H7 (cell line): ENCODE measurements at places on chromosomes 11 and 22. TPM values are rescaled to one million over a fixed set of nuclear protein-coding genes. Genes with fewer than 3 reads are reported as not detected.
A peak's percentile ranks its signal among the peaks of the same experiment; 100 is the strongest.

Gene KIRREL3
- total RNA-seq, result 0.10 and 0.55 TPM in 2 replicates

DNA sequence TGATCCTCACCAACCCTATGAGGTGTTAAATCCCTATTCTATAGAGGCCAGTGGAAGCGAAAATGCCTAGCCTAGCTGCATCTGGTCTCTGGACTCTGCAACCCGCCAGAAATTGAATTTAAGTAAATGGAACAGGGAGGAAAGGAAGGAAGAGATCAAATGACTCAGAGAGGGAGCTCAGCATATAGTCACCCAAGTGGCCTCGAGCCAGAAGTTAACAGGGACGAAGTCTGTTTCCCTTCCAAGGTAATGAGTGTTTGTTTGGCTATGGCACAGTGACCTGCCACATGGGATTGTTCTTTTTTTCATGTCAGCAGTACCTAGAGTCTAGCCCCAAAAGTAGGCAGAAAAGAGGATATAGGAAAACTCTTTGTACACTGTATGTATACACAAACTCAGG, 66.3 kb downstream of the PAK1 start:
- no peak for DNase-seq

Gene ARHGAP20
- 0.07 and 0.14 TPM in 2 replicates for total RNA-seq

Gene KRTAP5-7
- total RNA-seq, result not detected in 2 replicates

GRCh38 chr22:30919973-30920372, 48.6 kb downstream of the MORC2 start:
- DNase-seq, result no peak

DNA sequence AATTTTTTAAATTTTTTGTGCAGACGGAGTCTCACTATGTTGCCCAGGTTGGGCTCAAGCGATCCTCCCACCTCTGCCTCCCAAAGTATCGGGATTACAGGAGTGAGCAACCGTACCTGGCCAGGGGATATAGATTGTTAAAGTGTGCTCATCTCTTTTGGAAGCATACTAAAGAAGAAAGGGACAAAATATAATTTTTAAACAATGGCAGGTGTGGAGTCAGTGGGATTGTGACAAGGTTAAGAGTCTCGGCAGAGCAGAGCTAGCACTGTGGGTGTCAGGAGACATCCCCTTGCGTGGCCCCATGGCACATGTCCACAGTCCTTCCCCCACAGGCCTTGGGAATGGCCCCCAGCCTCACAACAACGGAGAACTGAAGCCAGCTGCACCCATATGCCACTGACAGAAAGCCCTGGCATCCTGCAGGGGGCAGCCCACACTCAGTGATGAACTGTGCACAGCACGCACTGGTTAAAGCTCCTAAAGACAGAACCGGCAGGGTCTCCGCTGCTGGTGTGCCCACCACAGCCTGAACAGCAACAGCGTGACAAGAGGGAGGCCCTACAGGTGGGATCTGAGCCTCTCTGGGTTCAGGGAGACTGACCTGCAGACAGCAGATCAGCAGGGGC, 29.9 kb downstream of the SERPIND1 start:
- peak; percentile 76 for DNase-seq

GRCh38 chr11:116136987-116137674, 632.9 kb upstream of the CADM1 start:
- DNase-seq, result no peak

Gene PRG3
- total RNA-seq, result not detected in 2 replicates

GRCh38 chr11:112381578-112381977, 120.9 kb upstream of the PLET1 start:
- no peak for DNase-seq

DNA sequence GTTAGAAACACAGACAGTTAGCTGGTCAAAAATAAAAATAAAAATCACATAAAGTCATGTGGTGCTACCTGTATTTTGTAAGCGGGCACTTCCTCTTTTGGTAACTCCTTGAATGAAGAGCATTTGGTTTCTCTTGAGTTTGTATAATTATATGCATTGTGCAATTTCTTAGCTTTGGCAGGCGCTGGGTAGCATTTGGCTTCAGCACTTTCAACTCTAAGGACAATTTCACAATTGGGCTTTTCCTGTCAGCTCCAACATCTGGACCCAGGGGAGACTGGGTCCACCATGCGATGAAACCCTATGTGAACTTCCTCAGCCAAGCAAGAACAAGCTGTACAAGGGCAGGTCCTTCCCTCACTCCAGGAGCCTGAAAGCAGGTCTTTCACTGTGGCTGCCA, 169.1 kb downstream of the RRAS2 start:
- no peak for DNase-seq

- DNase-seq, result no peak
These were observed 53.0 kb downstream of the GRAMD4 start for GRCh38 chr22:46673205-46673604.

Gene SLC22A9
- not detected in 2 replicates for total RNA-seq

- no peak for DNase-seq
These were observed 29.6 kb downstream of the SOX6 start for GRCh38 chr11:16326679-16327297.

- DNase-seq, result no peak
These were observed 531 bp downstream of the DAGLA start for GRCh38 chr11:61680622-61681221.

- DNase-seq, result no peak
These were observed 4.7 kb downstream of the OR5AP2 start for GRCh38 chr11:56637500-56637899.

DNA sequence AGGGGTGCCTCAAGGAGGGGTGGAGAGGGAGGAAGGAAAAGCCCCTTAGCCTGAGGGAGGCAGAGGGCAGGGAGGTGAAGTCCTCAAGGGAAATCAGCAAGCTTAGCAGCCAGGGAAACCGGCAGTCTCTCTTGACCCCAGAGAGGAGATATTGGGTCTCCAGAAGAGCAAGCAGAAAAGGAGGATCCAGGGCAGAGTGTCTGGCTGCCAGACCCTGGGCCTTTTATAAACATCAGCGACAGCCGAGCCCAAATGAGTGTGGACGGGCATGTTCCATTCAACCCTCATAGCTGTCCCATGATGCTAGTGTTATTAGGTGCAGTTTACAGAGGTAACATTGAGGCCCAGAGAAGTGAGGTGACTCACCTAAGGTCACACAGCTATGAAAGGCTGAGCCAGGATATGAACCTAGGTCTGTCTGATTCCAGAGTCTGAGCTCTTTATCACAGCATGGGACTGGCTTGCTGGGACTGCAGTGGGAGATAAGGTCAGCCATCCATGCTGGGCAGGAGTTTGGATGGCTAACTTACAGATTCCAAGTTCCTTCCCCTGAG, 9.3 kb downstream of the PRDM11 start:
- no peak for DNase-seq

DNA sequence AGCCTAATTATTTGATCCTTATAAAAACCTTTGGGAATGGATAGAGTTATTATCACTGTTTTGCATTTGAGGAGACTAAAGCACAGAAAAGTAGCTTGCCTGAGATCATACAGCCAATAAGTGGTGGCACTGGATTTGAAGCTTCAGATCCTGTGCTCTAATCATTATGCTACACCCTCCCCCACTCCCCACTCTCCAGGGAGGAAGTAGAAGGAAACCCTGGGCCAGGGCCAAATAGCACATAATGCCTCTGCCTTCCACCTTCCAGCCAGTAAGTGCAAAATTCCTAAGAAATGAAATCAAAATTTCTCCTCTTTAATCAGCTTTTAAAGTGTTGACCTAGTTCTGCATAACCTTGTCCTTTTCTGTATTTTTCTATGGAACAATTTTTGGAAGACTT, 61.6 kb downstream of the SIK2 start:
- no peak for DNase-seq

Gene TEX54
- not detected in 2 replicates for total RNA-seq

DNA sequence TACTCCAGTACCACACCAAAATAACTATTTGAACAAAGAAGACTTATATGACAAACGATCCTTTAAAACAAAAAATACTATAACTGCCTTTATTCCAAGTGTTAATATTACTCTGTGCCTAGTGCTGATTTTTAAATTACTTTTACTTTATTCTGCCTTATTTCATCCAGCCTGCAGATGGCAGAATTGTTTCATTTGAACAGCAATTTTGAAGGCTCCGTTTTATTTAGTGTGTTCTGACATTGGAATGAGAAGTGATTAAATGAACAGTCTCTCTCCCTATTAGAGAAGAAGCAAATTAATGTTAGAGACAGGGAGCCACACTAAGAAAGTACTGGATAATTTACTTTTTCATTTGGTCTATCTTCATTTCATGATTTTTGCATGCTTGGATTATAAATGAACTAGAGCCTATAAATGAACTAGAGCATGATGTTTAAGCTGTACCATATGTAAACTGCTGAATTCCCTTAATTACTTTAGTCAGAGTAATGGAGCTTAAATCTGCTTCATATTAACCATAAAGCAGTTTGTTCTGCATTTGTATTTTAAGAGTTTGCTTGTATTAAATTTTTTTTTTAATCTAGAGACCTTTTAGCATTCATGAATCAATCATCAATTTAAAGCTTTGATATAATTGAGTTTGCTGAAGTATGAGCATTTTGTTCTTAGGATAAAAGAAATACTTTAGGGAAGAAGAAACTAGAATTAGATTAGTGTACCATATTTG, 9.8 kb downstream of the PDHX start:
- no peak for DNase-seq

- no peak for DNase-seq
These were observed 110.2 kb downstream of the WT1 start for GRCh38 chr11:32325187-32325586.

DNA sequence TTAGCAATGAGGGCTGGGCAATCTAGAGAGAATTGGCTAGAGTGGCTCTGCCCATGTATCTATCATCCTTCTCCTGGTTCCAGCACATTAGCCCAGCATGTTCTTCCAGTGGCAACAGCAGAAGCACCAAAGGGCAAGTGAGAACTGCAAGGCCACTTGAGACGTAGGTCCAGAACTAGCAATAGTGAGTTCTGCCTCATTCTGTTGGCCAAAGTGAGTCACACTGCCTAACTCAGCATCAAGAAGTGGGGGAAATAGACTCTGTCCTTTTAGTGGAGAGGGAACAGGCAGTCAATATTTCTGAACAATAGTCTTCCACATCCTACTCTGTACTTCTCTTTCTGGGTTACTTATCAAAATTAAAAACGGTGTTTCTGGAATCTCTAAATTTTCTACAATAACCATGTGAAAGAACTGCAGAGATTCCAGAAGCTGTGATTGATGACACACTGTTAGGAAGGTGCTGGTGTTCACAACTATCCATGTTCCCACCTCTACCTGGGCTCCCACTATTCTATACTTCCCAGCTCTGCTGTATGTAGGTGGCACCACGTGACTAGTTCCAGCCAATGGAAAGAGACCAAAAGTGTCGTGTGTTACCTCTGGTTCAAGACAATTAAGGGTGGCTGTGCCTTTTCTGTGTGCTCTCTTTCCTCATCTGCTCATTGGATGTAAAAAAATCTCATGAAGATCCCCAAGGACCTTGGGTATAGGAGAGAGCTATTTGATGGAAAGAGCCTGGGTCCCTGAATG, 23.4 kb upstream of the GRK3 start:
- no peak for DNase-seq

Gene GP1BB
- total RNA-seq, result 3.7 and 7.3 TPM in 2 replicates

GRCh38 chr11:124942466-124943253, 6.8 kb upstream of the HEPACAM start:
- DNase-seq, result no peak

DNA sequence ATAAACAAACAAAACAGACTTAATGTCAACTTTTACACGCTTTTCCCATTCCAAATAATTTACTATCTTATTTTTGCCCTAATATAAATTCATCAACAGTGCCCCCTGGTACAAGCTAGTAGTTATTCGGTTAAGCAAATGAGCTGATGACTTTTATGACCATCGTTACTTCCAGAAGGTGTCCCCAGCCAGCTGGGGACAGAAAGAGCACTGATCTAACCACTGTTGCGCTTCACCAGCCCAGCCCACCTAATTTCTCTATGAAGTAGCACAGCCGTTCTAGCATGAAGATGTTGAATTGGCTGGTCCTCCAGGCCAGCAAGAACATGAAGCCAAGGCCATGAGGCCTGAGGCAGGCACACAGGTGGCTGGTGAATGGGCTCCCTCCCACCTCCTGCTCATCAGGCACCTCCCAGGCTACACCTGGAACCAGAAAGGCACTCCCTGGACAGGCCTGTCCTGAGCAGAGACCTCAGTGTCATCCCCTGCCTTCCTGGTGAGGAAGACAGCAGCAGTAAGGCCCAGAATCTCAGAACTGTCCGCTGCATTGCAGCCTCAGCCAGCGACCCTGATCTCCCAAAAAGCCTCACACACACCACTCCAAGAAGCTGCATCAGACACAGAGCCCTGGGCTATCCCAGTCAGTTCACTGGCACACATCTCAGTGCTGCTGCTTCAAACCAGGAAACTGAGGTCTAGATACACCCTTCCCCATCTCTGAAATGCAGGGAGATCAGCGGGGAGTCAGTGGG, 12.9 kb downstream of the GNB1L start:
- no peak for DNase-seq

- no peak for DNase-seq
These were observed 18.7 kb downstream of the EHF start for GRCh38 chr11:34639545-34639944.

DNA sequence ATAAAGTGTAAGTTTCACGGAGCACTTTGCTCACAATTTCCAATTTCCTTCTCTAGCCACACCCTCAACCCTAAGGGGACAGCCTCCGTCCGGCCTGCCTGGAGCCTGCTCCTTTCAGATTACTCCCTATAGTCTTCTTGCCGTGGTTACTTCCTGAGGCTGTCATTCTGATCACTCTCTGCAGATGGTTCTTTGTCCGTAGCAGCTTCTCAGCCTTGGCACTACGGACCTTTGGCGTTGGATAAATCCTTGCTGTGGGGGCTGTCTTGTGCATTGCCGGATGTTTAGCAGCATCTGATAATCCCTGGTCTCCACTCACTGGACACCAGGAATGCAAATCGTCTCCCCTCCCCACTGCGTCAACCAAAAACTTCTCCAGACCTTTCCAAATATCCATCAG, 447.5 kb upstream of the KIRREL3 start:
- DNase-seq, result no peak

GRCh38 chr11:63506876-63507275, 992 bp downstream of the LGALS12 start:
- peak; percentile 11 for DNase-seq

DNA sequence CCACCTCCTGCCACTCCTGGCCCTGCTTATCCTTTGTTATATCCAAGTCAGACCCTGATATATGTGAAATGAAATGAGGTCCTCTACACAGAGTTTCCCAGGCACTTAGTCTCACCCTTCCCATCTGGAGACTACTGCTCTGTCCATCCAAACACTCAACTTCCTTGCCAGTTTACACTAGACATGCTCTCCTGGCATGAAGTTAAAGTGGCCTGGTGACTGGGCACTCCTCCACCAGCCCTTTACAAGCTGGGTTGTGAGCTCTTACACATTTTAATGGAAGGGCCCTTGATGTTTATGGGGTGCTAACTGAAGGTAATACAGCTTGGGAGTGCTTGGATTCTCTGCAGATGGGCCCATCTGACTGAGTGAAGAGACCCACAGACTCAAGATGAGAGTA, 216.1 kb upstream of the NARS2 start:
- DNase-seq, result no peak

DNA sequence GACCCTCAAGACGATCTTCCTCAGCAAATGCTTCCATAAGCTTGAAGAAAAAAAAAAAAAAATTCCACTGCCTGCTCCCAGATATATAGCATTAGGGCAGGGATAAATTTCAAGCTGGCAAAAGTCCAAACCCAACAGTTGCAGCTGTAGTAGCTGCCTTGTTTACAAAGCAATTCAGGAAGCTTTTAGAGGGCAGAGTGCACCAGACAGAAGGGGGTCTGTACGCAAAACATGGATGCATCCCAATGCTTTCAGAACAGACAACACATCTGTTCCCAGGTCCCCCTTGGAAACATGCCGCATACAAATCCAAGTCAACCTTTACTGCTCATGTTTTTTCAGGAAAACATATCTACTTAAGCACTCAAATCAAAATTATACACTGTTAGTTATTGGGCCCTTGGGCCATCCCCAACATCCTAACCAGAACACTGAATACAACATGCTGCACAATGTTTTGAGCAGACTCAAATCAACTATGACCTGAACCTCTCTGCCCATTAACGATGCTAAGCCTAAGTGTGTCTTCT, 94.5 kb downstream of the CADM1 start:
- DNase-seq, result no peak
